Fibroblast of the aortic adventitia (primary cell): ENCODE measurements at places on chromosomes 3 and 15.

GRCh38 chr3:50338965-50339364 is 1.7 kb downstream of the RASSF1 start:
- DNase-seq = no peak

- peak; percentile 50 for DNase-seq
These were observed 3.5 kb upstream of the SHISA5 start for GRCh38 chr3:48507256-48508061.

DNA sequence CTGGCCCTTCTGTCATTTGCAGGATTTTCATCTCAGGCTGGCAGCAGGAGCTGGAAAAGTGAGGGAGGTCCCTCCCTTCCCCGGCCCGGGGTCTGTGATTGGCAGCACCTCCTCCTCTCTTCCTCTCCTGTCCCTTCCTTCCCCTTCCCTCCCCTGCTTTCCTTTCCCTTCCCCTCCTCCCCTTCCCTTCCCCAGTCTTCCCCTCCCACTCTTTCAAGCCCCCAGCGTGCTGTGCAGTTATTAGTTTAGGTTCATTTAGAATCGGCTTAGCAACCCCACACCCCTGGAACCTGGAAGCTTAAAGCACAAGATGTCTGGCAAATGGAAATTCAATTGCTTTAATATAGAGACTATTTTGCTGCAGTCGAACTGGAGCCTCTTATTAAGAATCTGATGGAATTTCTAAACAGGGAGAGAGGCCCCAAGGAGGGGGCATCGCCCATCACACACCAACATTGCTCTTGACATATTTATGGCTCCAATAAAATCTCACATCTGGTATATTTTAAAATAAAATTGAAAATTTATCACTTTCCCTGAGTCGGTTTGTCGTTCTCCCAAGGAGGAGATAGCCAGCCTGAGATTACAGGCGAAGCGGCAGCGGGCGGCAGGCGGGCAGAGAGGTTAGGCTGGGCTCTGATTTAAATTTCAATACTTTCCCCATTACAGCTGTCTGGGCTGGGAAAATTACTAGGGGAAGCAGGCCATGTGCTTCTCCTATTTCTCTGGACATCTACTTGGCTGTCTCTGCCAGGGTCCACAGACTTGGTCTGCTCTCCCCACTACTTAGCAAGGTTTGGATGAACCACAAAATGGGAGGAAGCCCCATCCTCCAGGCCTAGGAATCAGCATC is 98.9 kb downstream of the LINGO1 start:
- no peak for DNase-seq

GRCh38 chr3:127822041-127822681 is at the start of gene MGLL:
TSS of gene MGLL (minus strand) at chr3:127822515. CDS start at chr3:127822318, 197 bp downstream.
- DNase-seq = peak; percentile 45

- no peak for DNase-seq
These were observed 267.8 kb upstream of the NDN start for GRCh38 chr15:23954931-23955330.
